Placental pericyte (primary cell): ENCODE measurements at places on chromosomes 7 and 10. TPM values are rescaled to one million over a fixed set of nuclear protein-coding genes. Genes with fewer than 3 reads are reported as not detected.

Gene MAGI2
- 18.9 and 30.6 TPM in 2 replicates for total RNA-seq

Gene WDR91
- 4.8 and 6.7 TPM in 2 replicates for total RNA-seq

Gene CALD1
- total RNA-seq: 463 and 559 TPM in 2 replicates

Gene AKR1C3
- total RNA-seq: 0.86 and 4.4 TPM in 2 replicates

Gene AS3MT
- total RNA-seq: 0.43 and 0.88 TPM in 2 replicates

Gene SLC39A12
- total RNA-seq: not detected in 2 replicates

Gene ZNF853
- under 0.01 and 0.44 TPM in 2 replicates for total RNA-seq

Gene PLXDC2
- 3.6 and 4.6 TPM in 2 replicates for total RNA-seq

Gene GATA3
- total RNA-seq: 0.29 TPM in 1 of 2 replicates, not detected in the other

Gene SKIDA1
- total RNA-seq: under 0.01 TPM in 1 of 2 replicates, not detected in the other

Gene RPEL1
- total RNA-seq: under 0.01 TPM in 1 of 2 replicates, not detected in the other

Gene GRID2IP
- not detected in 2 replicates for total RNA-seq

Gene NXPH1
- total RNA-seq: not detected in 2 replicates

Gene GGCT
- 11.4 and 14.9 TPM in 2 replicates for total RNA-seq

Gene GPR22
- total RNA-seq: under 0.01 TPM in 1 of 2 replicates, not detected in the other

Gene VENTX
- total RNA-seq: not detected in 2 replicates

Gene RBM20
- under 0.01 and 0.14 TPM in 2 replicates for total RNA-seq

Gene LIPM
- not detected in 2 replicates for total RNA-seq

Gene IFIT2
- 2.7 and 7.4 TPM in 2 replicates for total RNA-seq

Gene PGAM2
- total RNA-seq: 0.44 TPM in 1 of 2 replicates, not detected in the other

Gene BCCIP
- total RNA-seq: 24.9 and 37.9 TPM in 2 replicates

Gene SPRN
- total RNA-seq: under 0.01 TPM in 2 replicates

Gene STAM
- total RNA-seq: 30.2 and 46.8 TPM in 2 replicates

Gene FOXI2
- not detected in 2 replicates for total RNA-seq

Gene DUSP5
- 6.3 and 37.4 TPM in 2 replicates for total RNA-seq

Gene INMT
- 1.1 and 17.8 TPM in 2 replicates for total RNA-seq

Gene PRSS1
- total RNA-seq: not detected in 2 replicates

Gene IFIT3
- total RNA-seq: 23.9 and 27.8 TPM in 2 replicates

Gene ADAMTS14
- 2.2 and 12.5 TPM in 2 replicates for total RNA-seq

Gene CALCR
- under 0.01 and 0.14 TPM in 2 replicates for total RNA-seq

Gene IKZF1
- not detected in 2 replicates for total RNA-seq

Gene CAMK2B
- total RNA-seq: 0.22 and 0.43 TPM in 2 replicates

Gene PRXL2A
- total RNA-seq: 33.0 and 49.4 TPM in 2 replicates
